ENCODE measurements at places on chromosomes 6 and 20. TPM values are rescaled to one million over a fixed set of nuclear protein-coding genes. Genes with fewer than 3 reads are reported as not detected.

DNA sequence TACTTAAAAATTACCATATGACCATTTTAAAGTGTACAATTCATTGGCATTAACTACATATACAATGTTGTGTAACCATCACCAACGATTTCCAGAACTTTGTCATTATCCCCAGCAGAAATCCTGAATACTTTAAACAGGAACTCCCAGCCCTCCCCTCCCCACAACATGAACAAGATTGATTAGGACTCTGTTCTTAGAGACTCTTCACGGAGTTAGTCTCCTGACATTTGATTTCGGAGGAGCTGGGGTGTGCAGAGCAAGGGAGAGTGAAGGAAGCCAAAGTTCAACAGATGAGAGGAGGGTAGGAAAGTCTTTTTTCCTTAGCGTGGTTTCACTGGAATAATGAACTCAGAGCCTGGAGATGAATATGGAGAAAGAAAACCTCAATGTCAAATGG, 17.2 kb upstream of the QKI start:
- DNase-seq: no peak

FBXO30 gene
- 8.8 TPM for total RNA-seq

GRCh38 chr6:11277275-11278206, 45.1 kb upstream of the NEDD9 start:
- DNase-seq: no peak

FAM184A gene
- total RNA-seq: 9.0 TPM

DNA sequence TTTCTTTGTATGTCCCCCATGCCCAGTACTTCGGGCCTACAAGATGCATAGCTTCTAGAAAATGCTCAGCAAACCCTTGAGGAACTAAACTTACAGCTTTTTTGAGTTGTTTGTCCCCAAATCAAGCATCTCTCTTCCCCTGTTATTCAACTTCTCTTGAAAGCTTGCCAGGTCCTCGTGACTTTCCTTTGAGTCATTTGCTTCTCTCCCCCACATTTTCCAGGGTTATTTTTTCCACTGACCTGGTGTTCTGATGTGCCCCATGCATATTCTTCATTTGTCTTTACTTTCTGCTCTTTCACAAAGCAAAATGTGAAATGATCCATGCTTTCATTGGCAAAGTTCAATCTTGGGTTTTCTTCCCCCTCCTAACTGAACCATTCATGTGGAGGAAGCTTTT, 204.8 kb downstream of the TFAP2A start:
- no peak for DNase-seq

DNA sequence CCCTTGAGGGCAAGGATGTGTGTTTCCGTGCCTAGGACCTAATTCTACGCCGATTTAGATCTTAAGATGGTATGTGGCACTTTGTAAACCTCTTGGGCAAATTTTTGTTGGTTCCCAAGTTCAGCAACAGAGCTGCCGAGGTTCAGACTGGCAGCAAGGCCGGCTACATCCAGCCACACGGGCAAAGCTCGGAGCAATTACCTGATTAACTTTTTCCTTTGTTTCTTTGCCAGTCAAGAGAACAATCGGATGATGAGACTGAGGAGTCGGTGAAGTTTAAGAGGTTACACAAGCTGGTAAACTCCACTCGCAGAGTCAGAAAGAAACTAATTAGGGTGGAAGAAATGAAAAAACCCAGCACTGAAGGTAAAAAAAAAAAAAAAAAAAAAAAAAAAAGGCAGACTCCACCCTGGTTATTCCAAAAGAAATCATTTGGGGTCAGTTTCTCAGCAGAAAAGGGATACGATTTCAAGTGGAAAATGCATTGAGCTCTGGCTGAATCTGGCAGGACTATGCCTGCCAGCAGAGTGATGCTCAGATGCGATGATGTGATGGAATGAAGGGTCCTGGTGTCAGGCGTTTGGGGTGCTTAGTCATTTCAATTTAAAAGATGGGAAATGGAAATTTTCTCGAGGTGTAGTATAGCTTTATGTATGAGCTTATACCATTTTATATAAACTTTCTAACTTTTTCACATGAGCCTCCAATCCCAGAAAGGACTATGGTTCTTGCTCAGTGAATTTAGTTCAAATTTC, 171.6 kb downstream of the SASH1 start:
- DNase-seq: no peak

- DNase-seq: no peak
Observed at GRCh38 chr20:46999801-47000465, 105.3 kb downstream of the EYA2 start.

OLIG3 gene
- not detected for total RNA-seq

- no peak for DNase-seq
Observed at GRCh38 chr6:14165091-14165490, 47.5 kb downstream of the CD83 start.

DNA sequence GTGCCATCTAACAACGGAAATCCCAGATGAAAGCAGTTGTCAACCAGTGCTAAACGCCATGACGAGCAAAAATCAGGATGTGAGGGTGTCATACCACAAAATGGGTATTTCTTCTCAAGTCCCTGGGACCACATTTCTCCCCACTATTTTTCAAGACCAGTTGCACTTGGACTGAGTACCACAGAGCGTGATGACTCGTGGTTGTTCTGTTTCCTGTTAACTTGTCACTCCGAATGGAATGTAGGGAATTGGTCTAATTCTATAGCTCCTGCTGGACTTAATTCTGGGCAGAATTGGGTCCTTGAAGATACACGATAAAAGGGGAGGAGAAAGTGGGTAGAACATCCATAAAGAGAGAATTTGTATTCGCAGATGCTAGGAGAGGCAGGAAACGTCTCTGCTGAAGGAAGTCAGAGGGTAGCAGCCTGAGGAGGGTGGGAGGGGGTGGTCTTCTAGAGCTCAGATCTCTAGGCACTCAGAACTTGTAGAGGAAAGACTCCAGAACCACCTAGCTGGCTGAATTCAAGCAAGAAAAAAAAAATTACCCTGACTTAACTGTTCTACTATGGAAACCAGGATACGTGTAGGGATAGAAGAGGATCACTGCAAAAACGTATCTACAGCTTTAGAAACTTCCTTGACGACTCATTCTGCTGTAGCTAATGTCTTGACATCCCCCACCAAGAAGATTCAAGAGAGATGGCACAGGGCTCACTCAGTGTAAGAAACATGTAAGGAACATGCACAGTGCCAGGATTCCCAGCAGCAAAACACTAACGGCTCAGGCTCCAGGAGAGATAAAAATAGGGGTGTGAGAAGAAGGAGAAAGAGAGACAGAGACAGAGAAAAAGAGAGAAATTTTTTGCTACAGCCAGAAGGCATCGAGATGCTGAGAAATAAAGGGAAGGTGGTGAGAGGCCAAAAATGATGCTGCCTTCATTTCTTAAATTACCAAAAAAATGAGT, 494.7 kb downstream of the CD83 start:
- DNase-seq: no peak
